ENCODE measurements at places on chromosomes 11 and 22.

GRCh38 chr22:38316364-38317121, 690 bp downstream of the CSNK1E start:
- no peak for DNase-seq

DNA sequence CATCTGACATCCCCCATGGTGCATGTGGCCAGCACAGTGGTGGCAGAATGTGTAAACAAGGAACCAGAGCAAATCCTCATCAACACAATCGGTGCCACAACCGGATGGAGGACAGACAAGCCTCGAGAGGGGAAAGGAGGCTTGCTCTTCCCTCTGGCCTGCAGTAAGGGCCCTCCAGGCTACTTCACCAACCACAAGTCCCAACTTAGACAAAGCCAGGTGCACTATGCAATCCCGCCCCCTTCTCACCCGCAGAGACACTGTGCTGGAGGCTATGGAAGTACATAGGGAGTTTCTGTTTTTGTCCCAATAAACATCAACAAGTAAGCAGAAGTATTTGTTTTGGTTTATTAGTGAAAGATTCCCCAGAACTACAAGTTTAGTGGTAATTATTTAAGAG, 54.3 kb downstream of the SPATA19 start:
- no peak for DNase-seq

DNA sequence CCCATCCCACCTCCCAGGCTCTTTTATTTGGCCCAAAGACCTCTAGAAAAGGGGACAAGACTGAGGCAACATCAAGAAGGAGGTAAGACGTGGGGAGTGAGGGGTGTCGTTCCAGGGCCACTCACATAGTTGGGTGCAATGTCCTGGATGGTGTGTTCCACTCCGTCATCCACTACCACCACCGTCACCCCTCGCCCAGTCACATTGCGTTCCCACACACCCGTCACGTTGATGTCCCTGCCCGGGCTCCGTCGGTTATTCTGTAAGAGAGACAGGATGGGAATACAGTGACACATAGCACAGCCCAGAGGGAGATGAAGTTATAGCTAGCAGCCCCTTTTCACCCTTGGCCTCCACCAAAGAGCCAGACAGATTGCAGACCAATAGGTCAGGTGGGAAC, 3.8 kb downstream of the PCSK7 start:
- no peak for DNase-seq

DNA sequence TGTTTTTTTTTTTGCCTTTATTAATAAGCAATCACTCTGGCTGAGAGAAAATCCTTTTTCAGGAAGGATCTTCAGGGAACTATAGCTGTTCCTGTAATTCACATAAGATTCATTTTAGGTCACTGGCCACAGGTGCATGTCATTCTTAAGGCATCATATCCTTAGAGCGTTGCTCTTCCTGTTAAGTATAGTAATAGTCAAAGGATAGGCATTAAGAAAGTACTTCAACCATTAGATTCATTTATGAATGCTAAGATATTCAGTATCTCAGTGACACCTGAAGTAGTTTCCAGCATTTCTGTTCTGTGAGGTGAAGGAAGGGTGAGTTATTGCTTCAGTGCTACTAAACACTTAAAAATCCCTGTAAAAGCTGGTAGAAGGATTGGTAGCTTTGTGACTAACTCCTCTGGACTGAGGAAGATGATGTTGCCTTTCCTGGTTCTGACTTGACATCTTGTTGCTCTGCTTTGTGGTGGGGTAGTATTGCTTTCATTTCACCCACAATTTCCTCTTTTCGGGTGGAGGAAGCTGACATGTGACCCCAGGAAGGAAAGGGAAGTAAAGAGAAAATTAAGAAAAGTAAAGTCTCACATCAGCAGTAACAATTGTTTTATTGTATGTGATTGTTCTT, 34.7 kb downstream of the RNF169 start:
- DNase-seq = no peak

DNA sequence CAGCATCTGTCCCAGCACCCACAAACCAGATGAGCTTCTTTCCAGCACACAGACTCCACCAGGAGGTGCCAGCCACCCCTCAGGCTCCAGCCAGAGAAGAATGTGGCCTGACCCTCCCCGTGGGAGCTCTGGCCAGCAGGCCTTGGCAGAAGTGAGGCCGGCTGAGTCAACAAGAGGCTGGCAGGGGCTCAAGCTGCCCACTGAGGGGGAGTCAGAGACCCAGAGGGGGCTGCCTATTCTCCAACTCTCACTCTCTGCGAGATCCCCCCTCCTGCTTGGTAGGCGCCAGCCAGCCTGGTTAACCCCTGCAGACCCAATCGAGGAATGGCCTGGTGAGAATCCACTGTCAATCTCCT, 10.6 kb upstream of the CDC42EP1 start:
- no peak for DNase-seq

DNA sequence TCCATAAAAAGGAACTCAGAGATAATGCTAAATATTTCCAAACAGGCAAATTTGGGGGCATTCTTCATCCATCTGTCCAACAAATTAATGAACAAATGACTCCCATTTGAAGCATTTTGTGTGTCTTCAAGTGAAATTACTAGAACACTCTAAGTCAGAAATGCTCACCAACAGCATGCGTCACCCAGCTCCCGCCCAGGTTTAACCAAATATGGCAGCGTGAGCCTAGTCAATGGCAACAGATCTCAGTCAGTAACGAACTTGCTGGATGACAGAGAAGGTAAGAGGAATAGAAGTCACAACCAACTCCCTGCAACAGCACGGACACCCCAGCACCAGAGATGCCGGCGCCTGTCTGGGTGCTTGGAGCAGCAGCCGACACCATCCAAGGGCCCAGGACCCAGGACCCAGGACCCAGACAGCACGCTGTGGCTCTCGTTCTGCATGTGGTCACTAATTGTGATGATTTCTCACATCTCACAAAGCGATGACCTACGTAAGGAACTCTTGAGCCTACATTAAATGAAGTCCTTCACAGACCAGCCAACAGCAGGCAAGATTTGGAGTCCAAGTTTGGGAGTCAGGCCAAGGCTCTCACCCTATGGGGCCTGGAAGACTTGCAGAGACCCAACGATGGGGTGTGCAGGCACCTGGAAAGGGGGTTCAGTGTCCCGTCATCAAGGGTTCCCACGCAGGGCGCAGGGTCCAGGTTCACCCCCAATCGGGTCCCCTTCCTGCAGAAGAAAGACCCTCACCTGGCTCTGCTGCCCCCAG, 556.9 kb downstream of the BRD1 start:
- no peak for DNase-seq

DNA sequence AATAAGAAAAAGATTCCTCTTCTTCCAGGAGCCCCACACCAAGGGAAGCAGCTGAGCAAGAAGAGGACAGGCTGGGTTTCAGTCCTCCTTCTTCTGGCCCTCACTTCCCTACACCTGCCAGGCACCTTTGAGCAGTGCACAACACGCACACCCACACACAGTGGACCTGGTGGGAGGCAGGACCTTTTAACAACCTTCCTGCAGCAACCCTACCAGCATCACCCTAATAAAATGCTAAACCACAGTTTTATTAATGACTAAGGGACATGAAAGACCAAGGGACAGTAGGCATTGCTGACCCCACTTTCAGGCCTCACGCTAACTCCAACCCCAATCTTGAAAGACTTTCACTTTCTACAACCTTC, 12.2 kb downstream of the ARAP1 start:
- no peak for DNase-seq

GRCh38 chr11:123103326-123103980, 41.5 kb upstream of the HSPA8 start:
- DNase-seq = no peak

DNA sequence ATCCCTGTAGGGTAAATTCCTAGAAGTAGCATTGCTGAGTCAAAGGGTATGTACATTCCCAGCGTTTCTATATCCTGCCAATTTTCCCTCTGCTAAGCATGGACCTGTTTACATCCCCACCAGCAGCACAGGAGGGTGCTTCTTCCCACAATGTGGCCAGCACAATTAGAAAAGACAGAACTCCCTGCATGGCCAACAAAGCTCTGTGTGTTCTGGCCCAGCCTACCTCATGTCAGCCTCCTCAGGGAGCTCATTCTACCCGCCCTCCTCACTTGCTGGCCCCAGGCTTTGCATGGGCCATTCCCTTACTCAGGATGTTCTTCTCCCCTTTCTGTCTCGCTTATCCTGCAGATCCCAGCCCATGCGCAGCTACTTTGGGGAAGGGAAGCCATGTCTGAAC, 186.1 kb downstream of the DSCAML1 start:
- no peak for DNase-seq

- DNase-seq = no peak
These were observed 17.6 kb upstream of the NCR3LG1 start for GRCh38 chr11:17333799-17334586.

- no peak for DNase-seq
These were observed 11.1 kb upstream of the SUSD2 start for GRCh38 chr22:24170188-24170587.

DNA sequence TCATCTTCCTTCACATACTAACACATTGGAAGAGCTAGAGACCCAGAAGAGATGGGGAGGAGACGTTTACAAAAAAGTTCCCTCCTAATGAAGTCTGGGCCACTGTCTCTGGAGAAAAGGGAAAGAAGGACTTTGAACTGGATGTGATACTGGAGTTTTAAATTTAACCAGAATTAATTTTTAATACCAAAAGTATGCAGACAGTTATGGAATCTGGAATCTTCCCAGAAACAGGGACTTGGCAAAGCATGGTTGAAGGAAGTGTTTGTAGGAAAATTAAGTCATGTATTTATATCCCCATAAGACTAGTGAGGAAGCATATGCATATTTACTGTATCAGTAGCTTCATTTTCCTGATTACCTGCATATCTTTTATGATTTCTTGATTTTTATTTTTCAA, 215.5 kb downstream of the TTC28 start:
- DNase-seq = no peak

DNA sequence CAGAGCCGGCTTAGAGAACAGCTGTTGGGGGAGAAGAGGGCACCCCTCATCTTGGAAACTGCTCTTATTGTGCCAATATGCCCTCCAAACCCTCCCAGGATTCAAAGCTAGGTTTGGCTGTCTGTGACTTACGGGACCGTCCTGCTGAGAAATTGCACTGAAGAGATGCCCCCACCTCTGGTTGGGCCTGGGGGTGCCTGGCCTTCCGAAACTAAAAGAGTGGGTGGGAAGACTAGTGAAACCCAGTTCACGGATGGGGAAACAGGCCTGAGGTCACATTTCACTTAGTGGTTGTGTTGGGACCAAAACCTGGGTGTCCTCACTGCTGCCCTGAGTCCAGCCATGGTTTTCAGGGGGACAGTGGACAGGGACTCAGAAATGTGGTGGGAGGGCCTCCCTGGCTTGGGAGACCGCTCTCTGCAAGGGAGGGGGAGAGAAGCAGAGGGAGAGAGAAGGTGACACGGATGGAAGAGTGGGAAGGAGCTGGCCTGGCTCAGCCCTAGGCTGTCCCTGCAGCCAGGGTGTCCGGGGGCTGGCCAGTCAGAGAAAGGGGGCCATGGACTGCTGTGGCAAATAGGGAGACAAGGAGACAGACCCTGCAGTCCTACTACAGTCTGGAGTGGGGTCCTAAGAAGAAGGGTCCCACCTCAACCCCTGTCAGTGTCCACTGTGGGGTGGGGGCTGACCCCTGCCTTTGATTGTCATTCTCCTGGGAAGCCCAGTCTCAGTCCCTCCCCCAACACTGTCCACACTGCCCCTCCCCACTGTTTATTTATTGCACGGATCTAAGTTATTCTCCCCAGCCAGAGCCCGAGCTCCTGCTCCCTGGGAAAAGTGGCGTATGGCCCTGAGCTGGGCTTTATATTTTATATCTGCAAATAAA, 13.6 kb downstream of the MAFF start:
- DNase-seq = no peak
